ENCODE measurements at places on chromosomes 12 and 14.

GRCh38 chr12:3279832-3280231 is 202.7 kb downstream of the TSPAN9 start:
- DNase-seq = no peak

DNA sequence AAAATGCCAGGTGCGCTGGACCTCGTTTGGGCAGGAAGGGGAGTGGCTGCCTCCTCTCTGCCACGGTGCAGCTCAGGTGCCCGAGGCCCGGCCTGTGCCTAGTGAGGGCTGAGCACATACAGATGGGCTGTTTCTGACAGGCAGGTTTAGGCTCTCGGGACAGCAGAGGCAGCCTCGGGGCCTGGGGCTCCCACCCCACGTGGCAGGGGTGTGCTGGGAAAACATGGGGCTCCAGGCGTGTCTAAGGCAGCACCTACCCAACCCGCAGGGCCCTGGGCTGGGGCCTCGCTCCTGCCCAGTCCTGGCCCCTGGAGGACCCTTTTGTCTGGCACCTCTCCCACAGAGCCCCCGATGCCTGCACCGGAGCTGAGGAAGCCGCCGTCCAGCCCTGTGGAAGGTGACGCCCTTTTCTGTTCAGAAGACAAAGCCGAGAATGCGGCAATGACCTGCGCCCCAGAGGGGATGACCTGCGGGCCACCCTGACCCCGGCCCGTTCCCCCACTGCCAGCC is 76.4 kb upstream of the GALNT9 start:
- no peak for DNase-seq

GRCh38 chr14:59868021-59868420 is 2.6 kb downstream of the RTN1 start:
- DNase-seq = no peak

DNA sequence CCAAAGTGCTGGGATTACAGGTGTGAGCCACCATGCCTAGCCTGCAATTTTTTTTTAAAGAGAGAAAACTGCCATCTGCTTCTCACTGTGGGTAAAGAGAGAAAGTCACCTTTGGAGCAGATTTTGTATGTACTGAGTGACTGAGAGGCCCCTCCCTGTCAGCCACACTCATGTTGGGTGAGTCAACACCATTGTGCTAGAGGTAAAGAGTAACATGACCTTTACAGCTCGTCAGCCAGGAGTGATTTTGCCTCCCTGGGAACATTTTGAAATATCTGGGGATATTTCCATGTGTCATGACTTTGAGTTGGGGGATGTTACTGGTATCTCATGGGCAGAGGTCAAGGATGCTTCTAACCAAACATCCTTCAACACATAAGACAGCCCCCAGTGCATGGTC is 115.2 kb downstream of the KSR2 start:
- no peak for DNase-seq

GRCh38 chr12:115325858-115326257 is 641.9 kb upstream of the TBX3 start:
- no peak for DNase-seq

- DNase-seq = no peak
Measured at GRCh38 chr12:105986779-105987684, 151.7 kb downstream of the NUAK1 start.

GRCh38 chr12:104549815-104550480 is 93.2 kb downstream of the CHST11 start:
- DNase-seq = no peak

GRCh38 chr12:105713606-105714305 is 383.3 kb downstream of the C12orf75 start:
- no peak for DNase-seq

DNA sequence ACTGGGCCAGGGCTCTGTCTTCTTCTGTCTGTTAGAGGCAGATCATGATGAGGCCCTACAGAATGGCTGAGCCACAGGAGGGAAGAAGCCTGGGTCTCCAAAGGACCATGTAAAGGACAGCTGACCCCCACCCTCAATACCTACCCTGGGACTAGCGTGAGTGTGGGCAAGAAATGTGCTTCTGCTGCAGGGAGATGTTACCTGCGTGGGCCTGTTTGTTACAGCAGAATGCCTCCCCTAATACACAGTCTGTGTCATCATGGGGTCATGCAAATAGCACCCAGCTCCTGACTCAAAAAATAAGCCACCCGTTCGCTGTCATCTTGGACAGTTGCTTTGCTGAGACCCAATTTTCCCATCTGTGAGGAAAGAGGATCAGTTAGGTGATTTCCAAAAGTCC is 90.6 kb downstream of the CALM1 start:
- DNase-seq = no peak

GRCh38 chr14:91303091-91303923 is 58.8 kb upstream of the GPR68 start:
- no peak for DNase-seq

GRCh38 chr14:93319494-93319893 is 13.3 kb downstream of the BTBD7 start:
- no peak for DNase-seq

DNA sequence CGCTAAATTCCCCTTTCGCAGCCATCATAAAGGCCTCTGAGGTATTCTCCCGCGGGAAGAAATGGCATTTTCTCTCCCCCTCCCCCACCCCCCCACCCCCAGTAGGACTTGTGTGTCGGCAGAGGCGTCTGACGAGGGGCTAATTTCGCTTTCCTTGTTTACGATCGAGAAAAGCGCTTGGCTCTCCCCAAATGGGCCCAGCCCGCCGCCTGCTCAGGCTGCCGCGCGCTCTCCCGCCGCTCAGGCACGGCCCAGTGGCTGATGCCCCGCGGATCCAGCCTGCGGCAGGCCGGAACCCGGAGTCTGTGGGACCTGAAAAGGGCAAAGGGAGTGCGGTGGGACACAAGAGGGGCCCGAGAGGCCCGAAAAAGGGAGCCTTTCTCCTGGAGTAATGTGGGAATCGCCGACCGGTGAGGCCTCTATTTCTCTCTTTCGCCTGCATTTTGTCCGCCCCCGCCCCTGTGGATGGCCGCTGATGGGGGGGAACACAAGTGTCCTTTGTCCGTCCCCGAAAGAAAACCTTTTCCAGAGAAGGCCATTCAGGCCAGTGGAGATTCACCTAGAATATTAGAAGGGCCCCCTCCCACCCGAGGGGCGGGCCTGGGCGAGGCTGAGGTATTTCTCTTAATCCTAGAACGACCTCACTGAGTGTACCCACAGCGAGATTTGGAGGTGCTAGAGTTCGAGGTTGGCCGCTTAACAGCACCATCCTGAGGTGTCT is 9.0 kb upstream of the HOXC6 start:
- no peak for DNase-seq

- no peak for DNase-seq
Measured at GRCh38 chr12:130428116-130428515, 90.4 kb downstream of the PIWIL1 start.

DNA sequence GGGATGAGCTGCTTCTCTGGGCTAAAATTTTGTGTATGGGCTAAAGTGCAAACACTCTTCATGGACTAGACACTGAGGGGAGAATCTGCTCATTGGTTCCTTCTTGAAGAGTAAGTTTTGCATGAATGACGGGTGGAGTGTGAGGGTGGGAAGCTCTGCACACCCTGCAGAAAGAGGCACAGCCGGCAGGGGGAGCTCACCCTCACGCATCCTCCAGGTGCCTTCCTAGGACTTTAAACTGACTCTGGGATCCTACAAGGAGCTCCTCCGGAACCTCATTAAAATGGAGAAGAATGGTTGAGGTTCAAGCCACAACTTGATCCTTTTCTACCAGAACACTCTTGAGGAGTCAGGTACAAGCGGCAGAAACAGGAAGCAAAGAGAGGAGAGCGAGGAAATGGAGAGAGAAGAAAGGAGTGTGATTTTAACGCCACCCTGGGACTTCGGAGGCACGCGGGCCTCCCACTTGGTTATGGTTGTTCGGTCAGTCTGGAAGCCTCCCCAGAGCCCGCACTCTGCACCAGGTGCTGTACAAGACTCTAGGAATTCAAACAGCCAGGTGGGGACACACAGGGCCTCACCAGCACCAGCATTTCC is 87.5 kb downstream of the SETD3 start:
- DNase-seq = peak; percentile 25

Data from G401 (cell line).